ENCODE measurements at places on chromosomes 5 and 9.

DNA sequence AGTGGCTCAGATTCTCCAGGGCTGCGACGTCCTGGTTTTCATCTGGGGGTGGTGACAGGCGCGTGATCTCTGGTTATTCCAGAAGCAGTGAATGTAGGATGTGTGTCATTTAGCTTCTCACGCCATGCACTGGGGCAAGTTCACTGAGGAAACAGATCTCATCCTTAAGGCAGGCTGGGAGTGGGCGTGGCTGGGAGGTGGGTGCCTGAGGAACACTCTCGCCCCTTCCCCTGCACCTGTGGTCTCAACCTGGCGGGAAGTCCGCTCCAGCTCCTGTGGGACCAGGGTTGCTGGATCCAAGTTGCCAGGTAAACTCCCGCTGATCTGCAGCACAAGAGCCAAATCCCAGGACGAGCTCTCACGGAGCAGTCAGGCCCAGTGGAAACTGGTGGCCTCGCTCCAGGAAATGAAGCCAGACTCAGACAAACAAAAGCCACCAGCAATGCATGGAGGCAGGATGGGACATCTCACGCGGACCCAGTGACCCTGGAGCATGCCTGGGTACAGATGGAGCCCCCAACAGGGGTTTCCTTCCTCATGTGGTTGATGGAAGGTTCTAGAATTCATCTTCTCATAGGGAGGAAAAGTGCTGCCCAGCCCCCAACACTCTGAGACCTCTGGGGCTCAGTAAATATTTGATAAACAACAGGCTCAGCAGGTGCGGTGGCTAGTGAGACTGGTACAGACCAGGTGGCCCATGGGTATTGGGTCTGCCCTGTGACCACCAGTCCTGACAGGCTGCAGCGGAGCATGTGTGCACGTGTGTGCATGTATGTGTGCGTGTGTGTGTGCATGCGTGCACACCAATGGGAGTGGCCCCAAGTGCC lies 16.3 kb upstream of the SLC12A7 start:
- no peak for DNase-seq

DNA sequence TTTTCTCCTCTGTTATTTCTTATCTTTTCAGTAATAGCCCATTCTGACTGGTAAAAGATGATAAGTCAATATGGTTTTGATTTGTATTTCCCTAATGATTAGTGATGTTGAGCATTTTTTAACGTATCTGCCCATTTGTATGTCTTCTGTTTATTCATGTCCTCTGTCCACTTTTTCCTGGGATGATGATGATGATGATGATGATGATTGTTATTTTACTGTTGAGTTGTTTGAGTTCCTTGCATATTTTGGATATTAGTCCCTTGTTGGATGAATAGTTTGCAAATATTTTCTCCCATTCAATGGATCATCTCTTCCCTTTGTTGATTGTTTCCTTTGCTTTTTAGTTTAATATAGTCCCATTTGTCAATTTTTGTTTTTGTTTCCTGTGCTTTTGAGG lies 27.0 kb downstream of the UTP15 start:
- no peak for DNase-seq

DNA sequence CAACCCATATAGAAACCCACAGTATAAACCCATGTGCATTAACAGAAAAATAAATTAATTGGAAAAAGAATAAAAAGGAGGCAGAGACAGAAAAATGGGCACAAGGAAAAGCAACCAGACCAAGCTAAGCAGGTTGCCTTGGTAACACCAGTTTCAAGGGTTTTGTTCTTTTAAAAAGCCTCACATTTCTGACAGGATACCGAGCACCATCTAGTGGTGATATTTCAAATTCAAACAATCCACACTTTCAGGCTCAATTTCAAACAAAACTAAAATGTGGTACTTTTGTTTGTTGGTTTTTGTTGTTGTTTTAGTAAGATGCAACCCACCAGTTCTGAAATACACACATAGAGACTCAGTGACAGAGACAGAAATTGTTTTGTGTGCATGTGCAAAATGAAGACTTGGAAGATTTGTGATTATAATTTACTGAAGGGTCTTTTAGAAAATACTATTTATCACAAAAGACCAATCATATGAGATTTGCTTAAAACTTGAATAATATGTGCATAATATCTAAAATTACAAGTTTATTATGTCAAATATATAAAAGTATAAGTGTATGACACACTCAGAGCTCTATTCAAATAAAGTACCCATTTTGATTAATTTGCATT lies 318.2 kb downstream of the SLCO4C1 start:
- no peak for DNase-seq

DNA sequence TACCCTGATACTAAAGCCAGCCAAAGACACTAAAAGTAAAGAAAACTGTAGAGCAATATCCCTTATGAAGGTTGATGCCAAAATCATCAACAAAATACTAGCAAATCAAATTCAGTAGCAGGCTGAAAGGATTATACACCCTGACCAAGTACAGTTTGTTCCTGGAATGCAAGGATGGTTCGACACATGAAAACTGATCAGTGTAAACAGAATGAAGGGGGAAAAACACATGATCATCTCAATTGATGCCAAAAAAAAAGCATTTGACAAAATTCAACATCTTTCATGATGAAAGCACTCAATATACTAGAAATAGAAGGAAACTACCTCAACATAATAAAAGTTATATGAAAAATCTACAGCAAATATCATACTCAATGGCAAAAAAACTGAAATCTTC lies 43.5 kb upstream of the LRRC14B start:
- DNase-seq, result no peak

- no peak for DNase-seq
Measured at GRCh38 chr9:27347889-27348288, 50.9 kb upstream of the EQTN start.

DNA sequence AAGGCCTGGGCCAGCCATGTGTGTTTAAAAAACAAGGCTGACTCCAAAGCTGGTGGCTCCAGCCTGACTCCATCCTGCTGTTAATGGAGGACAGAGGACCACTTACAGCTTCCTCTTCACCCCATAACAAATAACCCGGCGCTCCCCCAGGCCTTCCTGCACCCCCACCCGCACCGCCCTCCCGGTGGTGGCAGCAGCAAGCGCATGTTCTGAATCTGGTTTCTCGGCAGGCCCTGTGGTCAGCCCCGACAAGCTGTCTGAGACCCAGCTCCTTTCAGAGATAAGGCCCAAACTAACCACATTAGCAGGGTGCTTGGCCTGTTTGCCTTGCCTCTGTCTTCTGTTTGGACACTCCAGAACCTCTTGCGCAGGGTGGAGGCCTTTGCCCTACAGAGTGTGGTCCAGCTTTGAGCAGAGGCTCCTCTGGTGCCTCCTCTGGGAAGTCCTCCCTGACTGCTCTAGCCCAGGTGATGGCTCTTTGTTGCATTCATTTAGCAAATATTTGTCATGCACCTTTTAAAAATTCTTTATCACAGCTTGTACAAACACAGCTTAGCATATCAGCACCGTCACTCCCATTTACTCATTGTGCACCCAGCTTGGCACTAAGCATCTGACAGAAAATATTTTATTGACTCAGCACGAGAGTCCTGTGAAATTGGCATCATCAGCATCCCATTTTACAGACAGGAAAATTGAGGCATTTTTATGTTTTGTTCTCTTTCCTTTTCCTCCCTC lies 78.4 kb downstream of the NDFIP1 start:
- DNase-seq, result no peak

DNA sequence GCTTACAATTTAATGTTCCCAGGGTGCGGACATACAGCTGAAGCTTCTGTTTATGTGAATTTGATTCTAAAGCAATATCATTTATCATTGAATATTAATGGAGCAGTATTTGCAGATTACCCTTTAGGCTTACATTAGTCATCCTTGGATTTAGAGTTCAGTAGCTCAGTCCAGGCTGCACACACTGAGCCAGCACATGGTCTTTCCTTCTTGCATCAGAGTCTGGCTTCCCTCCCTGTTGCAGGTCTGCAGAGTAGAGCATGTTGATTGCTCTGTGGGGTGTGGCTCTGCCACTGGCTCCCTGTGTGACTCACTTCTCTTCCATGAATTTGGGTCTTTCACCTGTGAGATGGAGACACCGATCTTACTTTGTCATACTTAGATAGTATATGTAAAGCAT lies 36.8 kb downstream of the NSG2 start:
- DNase-seq, result no peak

DNA sequence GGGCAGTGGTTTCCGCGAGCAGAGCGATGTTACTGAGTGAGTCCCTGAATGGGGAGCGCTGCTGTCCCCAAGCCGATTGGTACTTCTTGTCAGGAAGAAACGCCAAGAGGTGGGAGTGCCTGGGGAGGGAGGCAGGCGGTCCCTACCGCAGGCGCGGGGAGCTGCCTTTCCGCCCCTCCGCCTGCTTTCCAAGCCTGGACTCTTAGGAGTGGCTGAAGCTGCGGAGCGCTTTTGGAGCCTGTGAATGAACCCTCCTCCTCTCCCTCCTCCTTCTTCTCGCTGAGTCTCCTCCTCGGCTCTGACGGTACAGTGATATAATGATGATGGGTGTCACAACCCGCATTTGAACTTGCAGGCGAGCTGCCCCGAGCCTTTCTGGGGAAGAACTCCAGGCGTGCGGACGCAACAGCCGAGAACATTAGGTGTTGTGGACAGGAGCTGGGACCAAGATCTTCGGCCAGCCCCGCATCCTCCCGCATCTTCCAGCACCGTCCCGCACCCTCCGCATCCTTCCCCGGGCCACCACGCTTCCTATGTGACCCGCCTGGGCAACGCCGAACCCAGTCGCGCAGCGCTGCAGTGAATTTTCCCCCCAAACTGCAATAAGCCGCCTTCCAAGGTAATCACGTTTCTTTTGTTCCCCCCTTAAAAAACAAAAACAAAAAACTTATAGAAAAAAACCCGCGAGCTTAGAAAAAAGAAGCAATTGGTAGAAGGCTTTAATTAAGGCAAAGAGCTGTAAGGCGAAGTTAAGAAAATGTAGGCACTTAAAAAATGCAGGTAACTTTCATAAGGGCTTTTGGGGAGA lies at the start of gene VCAN:
Gene VCAN (plus strand): TSS at position 340 of the 808 bp plus-strand sequence. CDS start 11,775 bp downstream, outside the sequence.
- no peak for DNase-seq

DNA sequence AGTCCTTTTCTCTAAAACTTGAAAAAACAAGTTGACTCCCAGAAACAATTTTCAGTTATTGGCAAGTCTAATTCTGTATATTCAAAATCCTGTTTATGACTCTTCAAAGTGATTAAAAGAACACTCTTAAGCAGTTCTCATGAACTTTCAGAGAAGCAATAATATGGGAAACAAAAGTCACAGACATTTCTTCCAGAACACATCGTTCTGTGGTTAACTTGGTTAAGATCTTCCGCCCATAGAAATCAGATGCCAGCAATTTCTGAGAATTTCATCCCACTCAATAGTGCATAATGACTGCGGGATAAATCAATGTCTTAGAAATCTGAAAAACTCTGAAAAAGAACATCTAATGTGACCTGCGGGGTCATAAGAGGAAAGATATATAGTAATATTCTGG lies 300.5 kb downstream of the COX7C start:
- no peak for DNase-seq

GRCh38 chr5:30574761-30575160 lies 618.7 kb upstream of the CDH6 start:
- DNase-seq, result no peak

DNA sequence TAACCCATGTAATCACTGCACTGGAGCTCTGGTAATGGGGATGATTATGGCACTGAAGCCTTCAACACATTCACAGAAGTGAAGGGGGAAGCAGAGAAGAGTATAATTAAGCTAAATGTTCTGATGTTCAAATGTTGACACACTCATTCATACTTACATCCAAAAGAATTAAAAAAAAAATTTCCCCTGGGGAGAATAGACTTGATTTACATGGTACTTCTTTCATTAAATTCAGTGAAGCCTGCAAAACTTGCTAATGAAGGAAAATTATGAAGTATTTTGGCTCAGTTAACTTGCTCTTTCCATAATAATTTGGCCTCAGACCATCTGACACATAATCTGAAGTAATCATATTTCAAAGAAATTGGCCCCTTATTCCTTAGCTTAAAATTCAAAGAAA lies 428.8 kb downstream of the SH3GL2 start:
- no peak for DNase-seq

DNA sequence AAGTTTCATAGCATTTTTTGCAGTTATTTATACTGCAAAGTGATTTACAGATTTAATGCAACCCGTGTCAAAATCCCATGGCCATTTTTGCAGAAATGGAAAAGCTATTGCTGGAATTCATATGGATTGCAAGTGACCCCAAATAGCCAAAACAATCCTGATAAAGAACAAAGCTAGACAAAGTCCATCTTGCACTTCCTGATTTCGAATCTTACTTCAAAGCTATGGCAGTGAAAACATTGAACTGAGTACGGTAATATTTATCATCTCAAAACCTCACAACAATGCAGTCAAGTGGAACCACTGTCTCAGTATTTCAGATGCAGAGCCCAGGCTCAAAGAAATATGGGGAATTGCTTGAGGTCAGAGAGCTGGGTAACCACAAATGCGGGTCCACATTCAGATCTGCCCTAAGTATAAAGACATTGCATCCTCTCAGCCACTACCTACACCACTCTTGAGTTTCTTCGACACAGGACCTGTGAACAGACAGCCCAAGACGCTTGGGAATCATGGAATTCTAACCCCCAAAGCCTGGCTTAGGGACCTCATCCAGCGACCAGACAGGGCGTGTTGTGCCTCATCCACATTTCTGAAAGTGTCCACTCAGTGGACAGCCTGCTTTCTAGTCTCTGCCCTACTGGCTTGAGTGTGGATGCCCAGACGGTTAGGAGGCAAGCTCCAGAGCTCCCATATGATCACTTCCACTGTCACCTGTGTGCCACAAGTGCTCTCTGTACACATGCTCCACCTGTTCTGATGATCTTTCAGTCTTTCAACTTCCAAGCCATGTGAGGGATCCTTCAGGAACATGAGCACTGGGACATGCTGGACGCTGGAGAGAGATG lies 39.3 kb upstream of the KCNIP1 start:
- DNase-seq, result no peak

- DNase-seq, result no peak
Measured at GRCh38 chr5:37121465-37121864, 127.7 kb downstream of the CPLANE1 start.

DNA sequence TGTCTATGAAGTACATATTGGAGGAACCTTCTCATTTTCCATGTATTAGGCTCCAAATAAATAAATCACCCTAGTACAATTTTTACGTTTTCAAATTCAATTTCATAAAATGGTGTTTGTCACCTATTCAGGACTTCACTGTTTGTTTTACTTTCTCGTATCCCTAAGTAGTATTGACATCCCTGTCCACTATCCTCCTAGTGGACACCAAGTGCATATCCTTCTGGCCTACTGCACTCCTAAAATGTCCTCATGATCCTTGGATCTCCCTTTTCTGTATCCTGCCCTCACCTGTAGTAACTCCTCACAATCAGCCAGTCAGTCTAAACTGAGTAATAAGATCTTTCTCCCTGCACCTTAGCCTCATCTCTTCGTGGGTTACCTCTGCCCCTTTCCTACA lies 539.9 kb downstream of the DMRTA1 start:
- DNase-seq, result no peak

Measured in CD4-positive, alpha-beta memory T cell (primary cell).